AG08396 (cell line): ENCODE measurements at places on chromosomes 3 and 15.

DNA sequence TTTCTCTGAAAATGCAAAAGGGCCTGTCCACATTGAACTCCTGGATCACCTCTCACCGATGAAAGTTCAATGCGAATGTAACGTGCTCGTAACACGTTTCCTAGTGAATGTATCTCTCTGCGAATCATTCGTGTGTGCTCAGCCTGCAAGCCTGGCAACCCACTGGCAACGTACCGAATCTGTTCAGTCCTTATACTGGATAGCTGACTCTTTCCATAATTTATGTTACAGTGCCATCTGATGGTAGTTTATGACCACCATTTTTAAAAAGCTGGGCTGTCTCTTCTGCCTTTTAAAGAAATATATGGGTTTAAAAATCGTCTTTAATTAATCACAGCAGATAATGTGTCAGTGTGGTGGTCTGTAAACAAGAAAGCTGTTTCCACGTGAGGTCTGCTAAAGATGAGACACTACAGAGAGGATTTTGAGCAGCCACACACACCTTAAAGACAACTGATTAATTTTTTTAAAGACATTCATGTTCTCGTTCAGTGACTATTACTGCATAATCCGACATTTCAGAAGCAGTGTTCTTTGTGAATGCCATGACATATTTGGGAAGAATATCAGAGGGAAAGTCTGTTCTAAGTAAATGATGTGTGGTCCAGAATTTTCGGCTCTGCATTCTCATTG is 69.4 kb upstream of the FOXP1 start:
- peak; percentile 63 for DNase-seq

DNA sequence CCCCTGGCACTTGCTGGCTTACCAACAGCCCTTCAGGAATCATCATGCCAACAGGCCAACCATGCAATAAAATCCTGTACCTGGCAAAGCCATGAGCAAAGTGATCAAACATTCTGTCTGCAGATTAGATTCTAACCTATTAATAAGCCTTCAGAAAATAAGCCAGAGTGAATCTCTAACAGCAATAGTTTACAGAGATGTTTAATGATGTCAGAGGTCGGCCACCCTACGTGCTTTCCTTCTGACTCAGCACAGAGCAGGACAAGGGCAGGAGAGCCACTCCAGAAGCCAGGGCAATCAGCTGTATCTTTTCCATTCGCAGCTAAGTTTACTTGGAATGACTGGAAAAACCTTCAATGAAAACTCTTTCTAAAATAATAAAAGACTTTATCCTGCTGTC is 13.1 kb downstream of the COL8A1 start:
- peak; percentile 59 for DNase-seq

DNA sequence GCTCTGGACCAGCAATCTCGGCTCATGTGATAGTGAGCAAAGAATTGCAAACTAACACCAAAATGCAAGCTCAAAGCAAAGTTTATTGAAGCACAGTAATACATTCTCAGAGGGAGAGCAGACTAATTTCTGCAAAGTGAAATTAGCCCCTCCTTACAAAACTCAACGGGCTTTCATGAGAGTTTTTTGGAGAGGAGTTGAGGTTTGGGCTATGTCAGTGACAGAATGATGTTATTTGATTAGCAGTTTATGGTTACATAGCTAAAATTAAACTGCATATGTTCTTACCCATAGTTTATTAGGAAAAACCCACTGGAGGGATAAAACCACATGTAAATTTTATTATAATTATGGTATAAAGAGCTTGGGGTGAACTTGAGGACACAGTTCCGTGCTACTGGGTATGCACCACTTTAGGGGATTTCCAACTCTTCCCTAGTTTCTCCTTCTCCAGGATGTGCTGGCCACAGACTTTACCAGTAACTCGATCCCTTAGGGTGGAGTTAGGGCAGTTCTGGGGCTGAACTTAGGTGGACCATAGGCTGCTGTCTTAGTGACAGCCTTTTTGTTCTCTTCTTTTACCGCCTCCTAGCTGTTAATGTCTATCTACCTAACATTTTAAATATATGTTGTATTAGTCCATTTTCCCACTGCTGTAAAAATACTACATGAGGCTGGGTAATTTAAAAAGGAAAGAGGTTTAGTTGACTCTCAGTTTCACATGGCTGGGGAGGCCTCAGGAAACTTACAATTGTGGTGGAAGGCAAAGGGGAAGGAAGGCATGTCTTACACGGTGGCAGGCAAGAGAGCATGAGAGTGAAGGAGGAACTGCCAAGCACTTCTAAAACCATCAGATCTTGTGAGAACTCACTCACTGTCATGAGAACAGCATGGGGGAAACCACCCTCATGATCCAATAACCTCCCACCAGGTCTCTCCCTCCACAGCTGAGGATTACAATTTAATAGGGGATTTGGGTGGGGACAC is 8.9 kb upstream of the AADACL2 start:
- no peak for DNase-seq

- no peak for DNase-seq
Observed at GRCh38 chr15:79561982-79562381, 129.8 kb downstream of the MINAR1 start.

- no peak for DNase-seq
Observed at GRCh38 chr15:62546628-62547027, 381.5 kb upstream of the C2CD4B start.

GRCh38 chr15:57607570-57608000 is 15.9 kb downstream of the MYZAP start:
- DNase-seq = no peak

- no peak for DNase-seq
Observed at GRCh38 chr3:195133013-195133412, 137.9 kb downstream of the XXYLT1 start.

- no peak for DNase-seq
Observed at GRCh38 chr3:185115371-185115770, 37.5 kb downstream of the C3orf70 start.

GRCh38 chr3:136296960-136297359 is 46.8 kb downstream of the PCCB start:
- DNase-seq = no peak

DNA sequence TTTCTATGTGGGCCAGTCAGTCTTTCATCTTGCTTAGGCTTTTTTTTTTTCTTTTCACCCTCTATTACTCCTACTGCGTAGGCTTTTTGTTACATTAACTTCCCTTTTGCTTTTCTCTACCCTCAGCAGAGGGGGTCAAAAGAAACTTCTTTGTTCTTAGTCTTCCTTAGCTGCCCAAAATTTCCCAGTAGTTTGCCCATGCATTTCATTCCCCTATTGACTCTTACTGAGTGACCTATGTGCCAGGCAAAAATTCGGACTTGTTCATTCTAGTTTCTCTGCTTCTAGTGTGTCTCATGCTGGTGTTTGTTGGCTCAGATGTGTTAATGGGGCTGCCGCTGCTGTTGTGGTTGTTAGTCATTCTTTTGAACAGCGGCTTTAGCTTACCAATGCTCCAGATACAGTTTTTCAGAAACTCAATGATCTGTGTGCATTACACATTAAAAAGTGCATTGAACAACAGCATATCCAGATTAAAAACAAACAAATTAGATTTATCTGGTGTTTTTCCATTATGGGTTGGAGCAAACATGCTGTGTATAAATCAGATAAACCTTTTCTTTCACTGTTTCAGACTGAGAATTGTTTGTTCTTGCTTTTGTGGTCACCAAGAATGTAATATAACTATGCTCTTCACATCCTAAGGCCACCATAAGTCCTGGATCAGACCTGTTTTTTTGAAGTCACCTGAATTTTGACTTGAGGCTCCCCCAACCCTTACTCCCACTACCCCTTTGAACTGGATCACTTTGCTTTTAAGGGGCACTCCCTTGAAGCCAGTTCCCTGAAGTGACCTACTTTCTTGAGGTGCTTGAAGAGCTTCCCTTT is 43.1 kb downstream of the PDE8A start:
- peak; percentile 18 for DNase-seq

DNA sequence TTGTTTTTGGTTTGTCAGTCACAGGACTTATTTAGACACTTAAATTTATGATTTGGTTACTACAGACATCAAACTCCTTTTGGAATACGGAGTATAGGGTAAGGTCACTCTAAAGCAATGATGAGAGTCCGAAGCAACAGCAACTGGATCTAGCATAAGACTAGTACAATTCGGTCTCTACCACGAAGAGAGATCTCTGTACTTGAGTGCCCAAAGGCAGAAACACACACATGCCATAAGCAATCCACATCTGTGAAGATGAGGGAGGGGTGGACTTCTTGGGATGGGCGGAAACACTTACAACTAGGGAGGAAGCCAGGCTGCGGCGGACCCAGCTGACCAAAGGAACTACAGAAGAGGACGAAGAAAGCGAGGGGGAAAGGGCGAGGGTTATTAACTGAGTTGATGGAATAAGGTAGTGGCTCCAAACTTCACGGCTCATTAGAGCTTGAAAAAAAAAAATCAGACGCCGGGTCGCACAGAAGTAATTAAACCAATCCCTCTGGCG is 595 bp downstream of the DPH6 start:
- peak; percentile 36 for DNase-seq

GRCh38 chr15:42135351-42135750 is 21.1 kb downstream of the PLA2G4F start:
- no peak for DNase-seq

- DNase-seq = no peak
Observed at GRCh38 chr3:136932523-136932922, 25.3 kb upstream of the IL20RB start.

DNA sequence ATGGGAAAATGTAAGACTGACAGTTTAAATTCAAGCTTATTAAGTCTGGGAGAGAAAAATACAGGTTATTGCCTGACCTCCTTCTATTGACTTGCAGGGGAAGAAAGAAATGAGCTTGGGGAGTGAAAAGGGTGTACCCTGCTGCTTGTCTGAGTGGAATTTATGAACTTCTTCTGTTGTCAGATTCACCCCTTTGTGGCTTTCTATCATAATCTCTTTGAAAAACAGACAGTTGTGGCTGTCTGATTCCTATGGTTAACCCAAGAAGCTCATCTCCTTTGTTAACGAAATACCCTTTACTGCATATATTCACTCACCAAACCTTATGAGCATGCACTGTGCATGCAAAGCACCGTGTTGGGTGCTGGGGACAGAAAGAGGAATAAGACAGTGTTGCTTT is 22.5 kb downstream of the GPD1L start:
- no peak for DNase-seq

DNA sequence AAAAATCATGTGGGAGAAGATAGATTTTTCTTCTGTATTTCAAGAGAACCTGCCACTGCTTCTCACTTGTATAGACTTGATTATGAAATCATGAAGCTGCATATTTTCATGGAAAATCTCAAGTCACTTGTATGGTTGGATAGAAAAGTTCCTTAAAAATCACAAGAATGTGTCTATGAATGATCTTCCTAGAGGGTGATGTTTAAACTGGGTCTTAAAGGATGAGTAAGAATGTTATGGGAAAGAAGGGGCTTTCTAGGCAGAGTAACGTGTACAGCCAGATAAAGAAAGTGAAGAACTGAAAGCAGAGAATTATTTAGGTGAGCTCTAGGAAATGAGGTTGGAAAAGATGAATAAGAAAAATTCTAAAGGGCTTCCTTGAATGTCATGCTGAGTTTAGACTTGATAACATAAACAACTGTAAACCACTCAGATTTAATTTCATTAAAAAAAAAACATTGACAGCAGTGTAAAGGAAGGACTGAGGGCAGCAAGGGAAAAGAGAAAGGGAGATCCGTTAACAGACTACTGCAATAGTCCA is 5.0 kb downstream of the CD47 start:
- DNase-seq = no peak

GRCh38 chr3:22241110-22241509 is 490.1 kb upstream of the ZNF385D start:
- no peak for DNase-seq

DNA sequence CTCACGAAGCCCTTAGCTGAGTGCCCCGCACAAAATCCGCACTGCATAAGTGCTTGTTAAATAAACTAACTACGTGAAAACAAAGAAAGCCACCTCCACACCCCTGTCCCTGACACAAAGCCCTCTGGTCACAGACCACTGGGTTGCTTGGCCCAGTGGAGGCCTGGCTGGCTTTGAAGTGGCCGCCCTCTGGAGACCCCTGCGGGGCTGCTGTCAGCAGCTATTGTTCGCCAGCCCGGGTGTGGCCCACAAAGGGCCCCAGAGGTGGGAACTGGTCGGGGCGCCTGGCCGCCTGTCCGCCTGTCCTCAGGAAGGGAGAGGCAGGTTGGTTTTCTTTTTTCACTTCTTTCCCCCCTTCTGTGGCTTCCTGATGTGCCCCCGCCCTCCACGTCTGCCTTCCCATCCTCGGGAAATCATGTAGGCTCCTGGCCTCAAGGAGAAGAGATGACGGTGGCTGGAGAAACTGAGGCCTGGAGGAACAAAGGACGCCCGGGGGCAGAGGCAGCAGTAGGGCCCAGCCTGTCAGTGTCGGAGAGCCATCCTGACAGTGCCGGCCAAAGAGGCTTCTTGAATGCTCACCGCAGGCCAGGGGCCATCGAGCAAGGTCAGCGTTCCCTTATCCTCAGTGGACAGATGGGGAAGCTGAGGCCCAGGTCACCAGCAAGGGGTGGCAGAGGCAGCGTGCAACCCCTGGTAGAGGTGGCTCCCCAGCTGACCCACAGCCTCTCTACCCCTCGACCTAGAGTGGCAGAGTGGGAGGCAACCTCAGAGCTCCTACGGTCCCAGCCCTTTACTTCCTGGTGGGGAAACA is 61.1 kb downstream of the SLC6A6 start:
- DNase-seq = no peak

DNA sequence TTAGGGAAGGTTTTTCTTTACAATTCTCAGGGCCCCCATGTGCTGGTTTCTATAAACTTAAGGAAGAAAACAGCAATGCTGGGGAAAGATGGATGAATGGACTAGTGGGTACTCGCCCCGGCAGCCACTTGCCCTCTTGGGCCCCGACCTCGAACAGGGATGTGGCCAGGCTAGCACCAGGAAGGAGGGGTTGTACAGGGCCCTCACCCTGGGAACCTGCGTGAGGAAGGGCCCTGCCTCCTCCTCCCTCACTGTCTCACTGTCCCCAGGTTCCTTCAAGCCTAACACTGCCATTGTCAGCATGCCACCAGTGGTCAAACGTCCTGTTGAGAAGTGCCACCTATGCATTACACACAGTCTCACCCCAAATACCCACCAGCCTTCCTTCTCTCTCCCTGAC is 9.1 kb downstream of the ADAMTS17 start:
- no peak for DNase-seq

GRCh38 chr3:23166276-23166675 is 36.9 kb upstream of the UBE2E2 start:
- no peak for DNase-seq

GRCh38 chr15:39584266-39584659 is 3.4 kb downstream of the THBS1 start:
- no peak for DNase-seq

DNA sequence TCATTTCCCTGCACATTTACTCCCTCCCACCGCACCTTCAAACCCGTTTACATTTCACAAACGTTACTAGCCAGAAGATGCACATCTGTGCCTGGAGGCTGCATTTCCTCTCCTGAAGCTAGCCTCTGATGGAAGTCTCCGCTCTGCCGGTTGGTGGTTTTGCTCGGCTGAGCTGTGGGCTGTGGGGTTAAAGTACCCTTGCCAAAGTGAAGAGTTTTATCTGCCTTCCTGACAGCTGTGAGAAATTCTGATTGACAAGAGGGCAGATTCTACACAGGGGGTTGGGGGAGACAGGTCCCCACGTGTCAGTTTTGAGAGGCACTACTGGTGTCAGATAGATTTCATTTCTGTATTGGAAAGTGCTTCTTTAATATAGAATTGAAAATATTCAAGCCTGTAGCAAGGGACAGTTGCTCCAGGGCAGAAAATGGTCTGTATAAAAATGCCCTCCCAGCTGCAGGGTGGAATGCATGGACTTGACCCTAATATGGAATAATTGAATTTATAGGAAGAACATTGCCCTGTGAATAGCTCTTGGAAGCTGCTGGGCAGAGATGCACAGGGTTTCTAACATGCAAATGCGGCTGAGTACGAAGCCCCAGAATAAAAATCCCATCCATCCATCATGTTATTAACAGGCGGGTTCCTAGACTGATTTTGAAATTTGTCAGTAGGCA is 201.1 kb upstream of the RGMA start:
- no peak for DNase-seq

GRCh38 chr3:143387425-143387824 is 267.9 kb downstream of the CHST2 start:
- DNase-seq = no peak
